NCI-H1417 treated with DMSO at 0.1 percent for 48 hours (cell line): ENCODE measurements at places on chromosomes 2 and 18.
A peak's percentile ranks its signal among the peaks of the same experiment; 100 is the strongest.

GRCh38 chr2:172007372-172007771 is 7.6 kb downstream of the METAP1D start:
- no peak for DNase-seq

GRCh38 chr2:556485-556884 is 120.7 kb downstream of the TMEM18 start:
- no peak for DNase-seq

GRCh38 chr2:212686285-212686895 is 147.8 kb upstream of the ERBB4 start:
- peak; percentile 4 for DNase-seq

GRCh38 chr2:225566798-225567197 is 167.3 kb downstream of the NYAP2 start:
- peak; percentile 30 for DNase-seq

DNA sequence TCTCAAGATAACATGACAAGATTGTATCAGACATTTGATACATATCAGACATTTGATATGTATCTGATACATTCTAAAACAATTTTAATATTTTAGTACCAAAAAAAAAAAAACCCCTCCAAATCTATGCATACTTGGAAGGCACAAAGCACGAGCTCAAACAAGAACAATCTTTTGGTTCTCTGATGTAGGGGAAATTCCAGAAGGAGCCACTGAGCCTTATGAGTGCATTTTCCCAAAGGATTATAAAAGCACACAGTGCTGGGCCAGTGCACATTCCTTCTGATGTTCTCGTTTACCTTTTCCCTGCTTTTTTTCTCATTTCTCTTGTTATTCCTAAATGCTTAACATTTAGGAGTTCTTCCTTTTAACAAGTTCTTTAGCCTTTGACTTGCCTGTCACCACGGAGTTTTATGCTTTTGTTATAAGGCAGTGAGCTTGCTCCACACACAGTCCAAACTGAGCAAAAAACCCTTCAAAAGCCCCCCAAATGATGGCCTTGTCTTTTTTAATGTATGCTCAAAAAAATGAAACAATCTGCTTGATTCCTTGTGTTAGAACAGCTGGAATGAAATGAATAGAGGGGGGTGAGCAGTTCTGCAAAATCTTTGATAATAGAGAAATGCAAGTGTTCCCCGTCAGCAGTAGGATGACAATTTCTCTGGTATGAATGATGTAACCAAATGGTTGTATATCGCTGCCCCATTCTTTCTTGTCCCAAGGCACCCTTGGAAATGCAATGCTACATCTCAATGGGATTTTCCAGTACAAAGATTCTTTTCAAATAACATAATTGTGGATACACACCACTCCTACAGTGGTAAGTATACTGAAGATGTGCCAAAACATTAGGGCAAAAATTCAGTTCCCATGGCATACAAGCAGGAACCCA is 597.2 kb upstream of the ZEB2 start:
- DNase-seq, result no peak

- no peak for DNase-seq
These were observed 1410.3 kb upstream of the LRRTM1 start for GRCh38 chr2:81714817-81715216.

- no peak for DNase-seq
These were observed 343.5 kb downstream of the RBM43 start for GRCh38 chr2:150917961-150918713.

DNA sequence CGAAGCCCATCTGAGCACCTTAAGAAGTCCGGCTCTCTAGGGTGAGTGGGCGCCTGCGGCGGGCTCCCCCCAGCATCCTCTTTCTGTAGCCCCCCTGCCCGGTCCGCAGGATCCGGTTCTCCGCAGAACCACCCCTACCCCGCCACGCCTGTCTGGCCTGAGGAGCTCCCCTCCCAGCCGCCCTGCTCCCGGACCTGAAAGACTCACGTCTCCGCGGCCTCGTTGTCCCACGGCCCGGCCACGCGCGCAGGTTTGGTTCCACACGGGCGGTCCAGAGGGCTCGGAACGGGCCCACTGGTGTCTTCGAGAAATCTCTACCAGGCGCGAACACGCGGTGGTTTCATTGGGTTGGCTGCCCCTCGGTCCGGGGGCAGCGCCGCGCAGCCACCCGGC is 237 bp downstream of the SLC39A6 start:
- no peak for DNase-seq

DNA sequence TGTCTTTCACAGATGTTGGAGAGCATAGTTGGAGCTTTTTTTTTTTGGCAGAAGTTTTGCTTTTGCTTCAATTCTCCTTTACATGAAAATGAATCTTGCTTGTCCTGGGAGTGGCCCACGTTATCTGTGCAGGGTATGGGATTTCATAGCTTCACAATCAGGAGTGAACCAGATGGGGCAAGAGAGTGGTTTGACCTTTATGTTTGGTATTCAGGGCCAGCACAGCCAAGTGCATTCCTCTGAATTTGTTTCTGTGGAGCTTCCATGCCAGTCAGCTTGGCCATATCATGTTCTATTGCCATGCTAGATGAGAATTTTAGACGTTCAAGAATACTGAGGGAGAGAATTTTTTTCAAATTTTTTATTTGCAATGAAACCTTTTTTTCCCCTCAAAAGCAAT is 116.6 kb downstream of the PRPF40A start:
- no peak for DNase-seq

DNA sequence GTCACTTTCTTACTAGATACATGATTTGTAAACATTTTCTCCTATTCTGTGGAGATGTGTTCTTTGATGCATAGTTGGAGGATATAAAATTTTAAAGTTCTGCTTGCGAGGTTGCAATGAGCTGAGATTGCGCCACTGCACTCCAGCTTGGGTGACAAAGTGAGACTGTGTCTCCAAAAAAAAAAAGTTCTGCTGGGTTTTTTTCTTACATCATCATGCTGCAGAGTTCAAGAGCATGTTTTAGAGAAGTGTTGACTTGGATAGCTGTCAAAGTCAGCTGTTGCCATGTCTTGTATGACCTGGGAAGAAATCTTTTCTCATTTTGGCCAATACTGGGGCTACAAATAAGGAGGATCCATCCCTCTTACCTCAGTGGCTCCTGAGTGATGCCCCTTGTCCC is 71.3 kb downstream of the UGGT1 start:
- DNase-seq, result no peak

- DNase-seq, result no peak
These were observed 71.2 kb upstream of the ALKAL2 start for GRCh38 chr2:359047-359446.

DNA sequence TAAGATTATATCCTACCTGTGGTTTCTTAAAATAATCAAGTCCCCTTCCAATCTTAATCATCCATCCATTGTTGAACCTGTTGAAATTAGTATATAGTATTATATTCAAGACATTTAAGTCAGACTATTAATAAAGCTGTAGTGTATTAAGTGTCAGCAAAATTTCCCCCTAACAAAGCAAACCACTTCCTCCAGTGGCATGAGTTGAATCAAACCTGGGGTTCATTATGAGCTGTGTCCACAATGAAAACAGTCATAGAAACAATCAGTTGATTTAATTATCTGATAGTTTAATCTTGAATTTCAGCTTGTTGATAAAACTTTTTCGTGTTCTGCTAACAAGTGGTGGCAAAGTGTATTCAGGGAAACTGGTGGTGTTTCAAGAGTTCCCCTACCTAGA is 11.3 kb downstream of the MITD1 start:
- no peak for DNase-seq

DNA sequence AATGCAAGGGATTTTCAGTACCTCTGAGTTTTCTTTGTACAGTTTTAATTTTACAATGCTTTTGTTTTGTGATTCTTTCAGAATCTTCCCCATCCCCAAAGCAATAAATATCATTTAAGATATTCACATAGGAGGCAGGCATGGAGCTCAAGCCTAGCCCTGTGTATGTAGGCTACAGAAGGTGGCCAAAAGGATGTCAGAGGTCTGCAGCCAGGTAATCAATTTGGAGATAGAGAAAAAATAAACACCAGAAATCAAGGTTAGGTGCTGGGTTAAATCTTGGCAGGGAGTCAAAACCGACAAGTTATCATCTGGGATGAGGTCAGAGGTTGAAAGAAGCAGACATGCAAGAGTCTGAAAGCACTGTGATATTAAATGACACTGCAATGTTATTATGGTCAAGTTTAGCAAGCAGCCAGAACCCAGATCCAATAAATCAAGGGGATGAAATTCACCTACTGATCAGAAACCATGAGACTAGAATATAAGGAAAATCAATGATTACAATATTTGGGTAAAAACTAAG is 45.1 kb upstream of the LRP1B start:
- no peak for DNase-seq

DNA sequence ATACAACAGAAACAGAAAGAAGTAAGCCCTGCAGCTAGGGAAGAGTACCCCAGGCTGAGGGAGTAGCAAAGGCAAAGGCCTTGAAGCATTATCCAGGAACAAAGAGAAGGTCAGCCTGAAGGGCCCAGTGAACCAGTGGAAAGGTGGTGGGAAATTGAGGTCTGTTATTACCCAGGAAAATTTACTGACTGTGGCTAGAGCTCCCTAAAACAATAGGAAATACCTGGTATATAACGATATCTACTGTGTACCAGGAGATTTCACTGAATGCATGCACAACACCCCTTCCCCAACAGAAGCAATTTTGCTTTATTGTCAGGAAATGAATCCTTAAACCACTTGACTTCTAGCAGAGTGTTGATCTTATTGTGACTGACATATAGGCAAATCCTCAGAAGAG is 365.3 kb downstream of the ERBB4 start:
- DNase-seq, result no peak

- no peak for DNase-seq
These were observed 59.3 kb upstream of the ACVR1 start for GRCh38 chr2:157935378-157935906.

DNA sequence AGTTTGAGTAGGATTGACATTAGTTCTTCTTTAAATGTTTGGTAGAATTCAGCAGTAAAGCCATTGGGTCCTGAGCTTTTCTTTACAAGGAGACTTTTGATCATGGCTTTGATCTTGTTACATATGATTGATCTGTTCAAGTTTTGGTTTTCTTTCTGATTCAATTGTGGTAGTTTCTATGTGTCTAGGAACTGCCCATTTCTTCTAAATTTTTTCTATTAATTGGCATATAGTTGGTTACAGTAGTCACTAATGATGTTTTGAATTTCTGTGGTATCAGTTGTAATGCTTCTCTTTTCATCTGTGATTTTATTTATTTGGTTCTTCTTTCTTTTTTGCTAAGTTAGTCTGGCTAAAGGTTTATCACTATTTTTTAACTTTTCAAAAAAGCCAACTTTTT is 73.3 kb upstream of the DLGAP1 start:
- DNase-seq, result no peak
